ENCODE measurements at places on chromosomes 6 and 20.
A peak's percentile ranks its signal among the peaks of the same experiment; 100 is the strongest.

- DNase-seq = peak; percentile 94
These were observed 392.9 kb downstream of the GJA1 start for GRCh38 chr6:121828146-121828886.

- DNase-seq = no peak
These were observed 13.6 kb downstream of the BPIFA2 start for GRCh38 chr20:33181482-33182093.

GRCh38 chr6:15800841-15801617 lies 138.2 kb upstream of the DTNBP1 start:
- no peak for DNase-seq

DNA sequence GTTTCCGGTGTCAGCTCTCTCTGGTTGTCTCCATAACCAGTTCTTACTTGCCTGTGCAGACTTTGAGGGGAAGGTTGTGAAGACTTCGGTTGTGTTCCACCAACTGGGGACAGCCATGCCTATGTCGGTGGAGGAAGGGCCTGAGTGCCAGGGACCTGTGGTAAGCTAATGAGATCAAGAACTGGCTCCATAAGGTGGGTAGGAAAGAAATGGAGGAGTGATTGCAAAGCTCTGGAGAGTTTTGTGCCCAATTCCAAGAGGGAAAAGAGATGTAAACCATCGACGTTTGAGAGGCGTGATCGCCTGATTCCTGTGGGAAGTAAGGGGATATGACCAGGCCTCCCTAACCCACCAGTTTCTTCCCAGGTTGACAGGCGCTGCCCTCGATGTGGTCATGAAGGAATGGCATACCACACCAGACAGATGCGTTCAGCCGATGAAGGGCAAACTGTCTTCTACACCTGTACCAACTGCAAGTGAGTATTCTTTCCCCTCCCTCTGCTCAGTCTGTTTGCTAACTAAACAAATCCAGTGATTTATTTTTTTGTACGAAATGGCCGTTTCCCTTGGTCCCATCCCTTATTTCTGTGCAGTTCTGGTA lies 893 bp downstream of the POLR1H start:
- DNase-seq = peak; percentile 31

Data from fibroblast of the aortic adventitia (primary cell).